Stimulated activated CD4-positive, alpha-beta T cell treated with anti-CD3 and anti-CD28 coated beads, TNF-alpha, amount 100 ng/mL, for 24 hours (primary cell): ENCODE measurements at places on chromosomes 5 and 9.

- no peak for DNase-seq
Measured at GRCh38 chr5:138625134-138625533, 49.9 kb upstream of the HSPA9 start.

DNA sequence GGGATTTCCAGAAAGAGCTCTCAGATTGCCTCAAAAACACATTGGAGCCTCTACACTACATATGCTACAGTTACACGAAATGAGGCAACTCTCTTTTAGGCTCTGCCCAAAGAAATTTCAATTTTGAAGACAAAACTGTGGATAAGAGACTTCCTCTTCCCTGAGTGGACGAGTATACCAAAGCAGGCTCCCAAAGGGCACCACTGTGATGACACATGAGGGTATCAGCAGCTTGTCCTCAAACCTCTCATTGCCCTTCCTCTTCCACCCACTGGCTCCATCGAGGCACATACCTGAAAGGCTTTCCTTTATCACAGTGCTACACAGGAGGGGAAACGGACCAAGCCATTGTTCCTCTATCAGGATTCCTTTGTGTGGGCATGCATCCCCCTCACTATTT is 11.3 kb downstream of the CKMT2 start:
- no peak for DNase-seq

- no peak for DNase-seq
Measured at GRCh38 chr5:91493086-91493485, 110.0 kb upstream of the ARRDC3 start.

DNA sequence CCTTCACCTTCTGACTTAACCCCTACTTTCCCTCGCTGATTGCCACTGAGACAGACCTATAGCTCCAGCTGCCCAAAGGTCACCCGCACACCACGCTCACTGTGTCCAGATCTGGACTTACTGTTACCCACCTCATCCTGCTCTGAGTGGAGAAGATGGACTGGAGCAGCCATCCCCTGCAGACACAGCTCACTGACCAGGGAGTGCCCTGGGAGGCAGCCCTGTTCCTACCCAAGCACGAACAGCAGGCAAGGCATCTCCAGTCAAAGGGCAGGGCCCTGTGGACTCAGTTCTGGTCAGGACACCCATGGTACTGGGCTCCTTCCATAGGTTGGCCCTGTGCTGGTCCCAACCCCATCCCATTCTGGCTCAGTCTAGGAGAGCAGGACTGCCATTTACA is 9.5 kb upstream of the BARX1 start:
- no peak for DNase-seq

- DNase-seq = no peak
Measured at GRCh38 chr9:37293664-37294524, 128.6 kb upstream of the GRHPR start.

- DNase-seq = no peak
Measured at GRCh38 chr9:114412048-114412683, 24.4 kb upstream of the AKNA start.

- no peak for DNase-seq
Measured at GRCh38 chr9:11158063-11158462, 545.3 kb upstream of the PTPRD start.

- no peak for DNase-seq
Measured at GRCh38 chr9:76634356-76635054, 129.7 kb upstream of the PCA3 start.

- no peak for DNase-seq
Measured at GRCh38 chr9:93010056-93010455, 48.4 kb upstream of the SUSD3 start.

GRCh38 chr9:127844821-127845359 is 9.6 kb downstream of the ENG start:
- no peak for DNase-seq

DNA sequence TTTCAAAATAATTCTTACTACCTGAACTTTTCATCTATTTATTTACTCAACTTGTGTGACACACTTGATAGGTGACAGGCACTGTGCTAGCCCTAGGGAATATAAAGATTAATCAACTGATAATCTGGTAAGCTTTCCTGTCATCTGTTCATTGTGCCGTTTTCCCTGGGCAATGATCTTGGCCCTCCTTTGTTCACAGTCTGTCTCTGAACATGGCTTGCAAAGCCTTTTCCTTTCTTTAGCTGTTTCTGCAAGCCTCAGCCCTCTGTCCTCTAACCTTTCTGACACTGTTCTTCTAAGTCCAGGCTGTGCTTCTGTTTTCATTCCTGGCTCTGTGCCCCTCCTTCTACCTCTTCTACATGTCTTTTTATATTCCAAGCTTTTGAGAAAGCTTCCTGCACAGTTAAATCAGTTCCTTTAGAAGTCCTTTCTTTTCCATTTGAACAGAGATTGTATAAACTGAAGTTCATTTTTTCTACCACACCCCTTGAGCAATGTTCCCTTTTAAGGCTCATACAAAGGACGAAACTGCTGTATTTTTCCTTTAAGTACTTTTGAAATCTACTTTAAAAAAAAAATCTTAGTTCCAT is 803.0 kb upstream of the ZNF608 start:
- no peak for DNase-seq

DNA sequence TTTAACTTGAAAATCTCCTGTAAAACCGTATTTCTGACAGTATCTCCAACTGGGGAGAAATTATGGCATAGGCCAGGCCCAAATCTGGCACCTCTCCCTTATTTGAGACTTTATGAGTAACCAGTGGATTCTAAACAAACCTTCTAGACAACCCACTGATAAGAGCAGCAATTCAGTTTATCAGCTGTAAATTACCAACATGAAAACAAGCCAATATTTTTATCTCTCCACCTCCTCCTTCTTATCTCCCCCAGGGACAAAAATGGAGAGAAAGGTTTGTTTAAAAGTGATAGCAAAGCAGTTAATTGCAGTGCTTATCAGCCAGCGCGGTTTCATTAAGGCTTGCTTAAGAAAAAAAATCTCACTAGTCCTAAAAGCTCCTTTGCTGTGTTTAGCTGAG is 53.8 kb downstream of the KCNV2 start:
- DNase-seq = no peak

DNA sequence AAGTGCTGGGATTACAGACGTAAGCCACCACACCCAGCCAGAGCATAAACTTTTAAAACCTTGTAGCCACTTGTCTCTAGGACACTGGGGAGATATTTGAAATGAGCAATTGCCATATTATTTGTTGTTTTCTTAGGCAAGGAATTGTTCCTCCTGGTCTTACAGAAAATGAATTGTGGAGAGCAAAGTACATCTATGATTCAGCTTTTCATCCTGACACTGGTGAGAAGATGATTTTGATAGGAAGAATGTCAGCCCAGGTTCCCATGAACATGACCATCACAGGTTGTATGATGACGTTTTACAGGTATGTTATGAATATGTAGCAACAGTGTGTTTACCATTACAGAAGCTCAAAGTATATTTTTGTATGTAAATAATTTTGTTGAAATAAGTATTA is 30.5 kb downstream of the SFXN1 start:
- DNase-seq = no peak

DNA sequence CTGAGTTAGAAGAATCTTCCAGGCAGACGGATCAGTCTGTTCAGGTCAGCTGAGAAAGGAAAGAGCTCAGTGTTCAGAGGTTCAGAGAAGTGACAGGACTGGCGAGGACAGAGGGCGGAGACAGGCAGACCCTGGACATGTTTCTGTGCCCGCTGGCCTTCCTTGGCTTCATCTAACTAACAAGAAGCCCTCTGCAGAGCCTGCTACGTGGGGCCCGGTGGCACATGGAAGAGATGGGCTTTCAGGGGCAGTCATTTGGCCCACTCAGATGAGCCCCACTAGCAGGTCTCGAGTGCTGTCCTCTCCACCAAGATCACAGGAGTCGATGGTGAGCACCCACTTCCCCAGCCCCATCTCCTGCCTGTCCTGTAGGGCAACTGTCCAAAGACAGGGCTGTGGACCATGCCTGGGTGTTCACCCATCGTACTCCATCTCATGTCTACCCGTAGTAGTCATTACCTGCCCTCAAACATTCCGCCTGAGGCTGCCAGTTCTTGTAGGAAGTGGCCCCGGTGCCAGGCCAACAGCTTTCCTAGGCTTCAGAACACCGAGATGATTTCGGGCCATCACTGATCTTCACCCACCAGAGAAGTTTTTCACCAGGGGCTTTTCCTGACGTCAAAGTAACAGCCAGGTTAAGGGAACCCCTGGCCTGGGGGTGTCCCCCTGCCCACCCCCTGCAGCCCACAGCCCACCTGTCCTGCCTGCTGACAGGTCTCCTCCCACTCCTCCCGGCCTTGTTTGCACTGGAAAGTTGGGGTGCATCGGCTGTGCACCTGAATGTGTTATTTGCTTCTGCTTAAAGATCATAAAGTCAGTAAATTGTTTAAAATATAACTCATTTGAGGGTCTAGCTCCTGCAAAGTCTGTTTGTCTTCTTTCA is 14.0 kb downstream of the IRX2 start:
- DNase-seq = no peak

- no peak for DNase-seq
Measured at GRCh38 chr5:78215972-78216371, 78.5 kb downstream of the AP3B1 start.

DNA sequence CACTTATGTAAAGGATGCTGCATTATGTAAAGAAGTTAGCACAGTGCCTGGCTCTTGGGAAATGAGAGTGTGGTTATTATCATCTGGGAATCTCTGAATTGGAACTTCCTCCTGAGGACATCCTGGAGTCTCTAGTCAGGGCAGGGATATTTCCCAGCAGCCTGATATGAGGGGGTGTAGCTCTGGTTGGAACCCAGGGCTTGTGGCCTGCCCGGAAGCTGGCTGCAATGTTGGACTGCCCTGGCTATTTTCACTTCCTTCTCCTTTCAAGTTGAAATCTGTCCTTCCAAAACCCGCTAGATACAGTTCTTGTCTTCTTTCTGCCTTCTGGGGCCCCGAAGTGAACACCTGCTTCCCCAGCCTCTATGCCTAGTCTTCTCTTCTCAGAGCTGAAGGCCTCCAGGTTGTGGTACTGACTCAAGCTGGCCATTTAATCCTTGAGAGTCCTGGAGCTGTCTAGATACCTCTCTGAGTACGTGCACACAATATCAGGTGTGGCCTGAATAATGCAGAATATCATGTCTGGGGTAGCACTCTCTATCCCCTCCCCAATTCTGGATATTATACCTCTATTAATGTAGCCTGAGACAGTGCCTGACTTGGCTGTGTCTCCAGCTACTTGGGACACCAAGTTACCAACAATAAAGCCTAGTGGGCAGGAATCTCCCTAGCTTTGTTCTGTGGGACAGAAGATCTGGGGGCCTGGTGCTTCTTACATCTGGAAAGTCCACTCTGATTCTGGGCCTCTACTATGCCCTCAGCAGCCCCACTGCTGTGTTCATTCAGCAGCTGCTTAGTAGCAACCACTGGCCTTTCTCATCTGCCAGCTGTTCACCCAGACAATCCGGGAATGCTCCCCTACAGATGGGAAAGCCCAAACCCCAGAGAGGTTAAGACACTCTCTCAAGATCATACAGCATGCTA is 45.0 kb downstream of the SLC6A7 start:
- DNase-seq = no peak

DNA sequence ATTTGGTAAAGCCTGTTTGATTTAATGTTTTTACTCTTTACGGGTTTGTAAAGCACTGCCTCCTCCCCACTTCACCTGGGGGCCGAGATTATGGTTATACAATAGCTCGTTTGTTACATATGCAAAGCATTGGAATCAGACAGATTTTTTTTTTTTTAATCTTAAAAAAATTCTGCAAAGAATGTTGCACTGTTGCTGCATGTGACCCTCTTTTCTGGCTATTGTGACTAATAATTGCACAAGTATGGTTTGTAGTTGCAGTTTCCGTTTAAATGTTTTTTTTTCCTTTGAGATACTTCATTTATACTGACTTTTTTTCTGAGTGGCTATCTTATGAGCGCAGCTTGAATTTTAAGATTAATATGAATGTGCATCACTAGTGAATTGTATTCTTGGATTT is 165.3 kb downstream of the KDM4C start:
- DNase-seq = no peak

- no peak for DNase-seq
Measured at GRCh38 chr5:50646591-50646990, 19.8 kb upstream of the PARP8 start.

- no peak for DNase-seq
Measured at GRCh38 chr9:100229561-100229960, 123.2 kb downstream of the TEX10 start.

DNA sequence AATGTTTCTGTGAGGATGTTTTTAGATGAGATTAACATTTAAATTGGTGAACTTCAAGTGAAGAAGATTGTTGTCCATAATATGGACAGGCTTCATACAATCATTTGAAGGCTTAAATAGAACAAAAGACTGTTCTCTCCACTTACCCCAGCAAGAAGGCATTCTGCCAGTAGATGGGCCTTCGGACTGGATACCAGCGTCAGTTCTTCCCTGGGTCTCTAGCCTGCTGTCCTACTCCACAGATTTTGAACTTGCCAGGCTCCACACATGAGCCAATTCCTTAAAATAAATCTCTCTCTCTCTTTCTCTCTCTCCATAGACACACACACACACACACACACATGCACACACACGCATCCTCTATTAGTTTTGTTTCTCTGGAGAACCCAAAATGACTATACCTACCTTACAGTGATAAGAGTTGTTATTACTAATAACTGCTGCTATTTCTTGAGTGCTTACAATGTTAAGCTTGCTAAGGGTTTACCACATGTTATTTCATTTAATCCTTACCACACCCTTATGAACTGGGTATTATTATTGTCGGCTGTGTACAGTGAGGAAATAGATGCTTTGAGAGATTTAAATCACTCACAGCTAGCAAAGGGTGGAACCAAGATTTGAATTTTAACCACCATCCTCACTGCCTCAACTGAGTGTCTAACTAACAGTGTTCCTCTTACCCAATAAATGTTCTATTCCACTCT is 19.8 kb upstream of the IQGAP2 start:
- no peak for DNase-seq

GRCh38 chr9:124205686-124206352 is 51.9 kb upstream of the NEK6 start:
- no peak for DNase-seq

DNA sequence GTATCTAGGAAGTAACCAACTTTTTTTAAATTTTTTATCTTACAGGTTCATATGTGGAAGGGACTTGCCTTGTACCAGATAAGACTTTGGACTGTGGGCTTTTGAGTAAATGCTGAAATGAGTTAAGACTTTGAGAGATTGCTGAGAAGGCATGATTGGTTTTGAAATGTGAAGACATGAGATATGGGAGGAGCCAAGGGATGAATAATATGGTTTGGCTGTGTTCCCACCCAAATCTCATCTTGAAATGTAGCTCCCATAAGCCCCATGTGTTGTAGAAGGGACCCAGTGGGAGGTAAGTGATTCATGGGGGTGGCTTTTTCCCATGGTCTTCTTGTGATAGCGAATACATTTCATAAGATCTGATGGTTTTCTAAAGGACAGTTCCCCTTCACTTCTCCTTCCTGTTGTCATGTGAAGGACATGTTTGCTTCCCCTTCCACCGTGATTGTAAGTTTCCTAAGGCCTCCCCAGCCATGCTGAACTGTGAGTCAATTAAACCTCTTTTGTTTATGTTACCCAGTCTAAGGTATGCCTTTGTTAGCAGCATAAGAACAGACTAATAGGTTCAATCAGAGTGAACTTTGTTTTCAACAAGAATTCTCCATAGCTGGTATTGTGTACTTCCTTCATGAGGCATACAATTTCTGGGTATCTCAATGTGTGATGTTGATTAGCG is 535.6 kb upstream of the MEF2C start:
- DNase-seq = no peak

GRCh38 chr9:135849181-135849580 is 58.2 kb downstream of the CAMSAP1 start:
- no peak for DNase-seq

GRCh38 chr9:69637817-69638200 is 34.4 kb downstream of the APBA1 start:
- no peak for DNase-seq
